ENCODE measurements at places on chromosomes 1 and 21.
A peak's percentile ranks its signal among the peaks of the same experiment; 100 is the strongest.

GRCh38 chr1:16017461-16018303 lies at the start of gene HSPB7:
TSS of gene HSPB7 (minus strand) at chr1:16018043. CDS start at chr1:16017963, 80 bp downstream.
- DNase-seq, result no peak

- DNase-seq, result no peak
Measured at GRCh38 chr1:239268007-239268406, 118.4 kb upstream of the CHRM3 start.

GRCh38 chr1:241253471-241253870 lies 103.5 kb downstream of the RGS7 start:
- no peak for DNase-seq

DNA sequence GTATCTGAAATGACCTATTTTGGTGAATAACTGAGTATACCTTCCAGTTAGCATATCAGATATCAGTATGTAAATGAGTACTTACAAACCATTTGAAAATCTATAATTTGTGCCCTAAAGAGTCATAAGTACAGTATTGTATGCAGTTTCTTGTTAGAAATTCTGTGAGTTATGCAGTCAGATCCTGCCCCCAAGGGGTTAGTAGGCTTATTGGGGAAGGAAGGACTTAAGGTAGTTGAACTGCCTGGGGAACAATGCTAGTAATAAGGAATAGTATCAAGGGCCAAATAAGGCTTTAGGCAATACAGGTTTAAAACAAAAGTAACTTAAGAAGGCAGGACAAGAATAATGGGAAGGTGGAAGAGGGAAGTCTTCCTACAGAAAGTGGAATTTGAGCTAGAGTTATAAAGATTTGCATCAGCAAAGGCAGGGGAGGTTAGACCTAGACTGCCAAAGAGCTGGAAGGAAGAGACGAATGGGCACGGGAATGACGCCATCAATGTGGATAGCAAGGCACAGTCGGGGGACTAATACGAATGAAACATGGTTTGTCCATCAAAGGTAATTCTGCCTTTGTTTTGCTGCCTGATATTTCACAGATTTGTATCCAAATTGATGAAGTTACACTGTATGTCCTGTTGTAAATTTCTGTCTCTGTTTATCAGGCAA lies 182.9 kb upstream of the DPYD start:
- DNase-seq, result no peak

- no peak for DNase-seq
Measured at GRCh38 chr1:44019466-44019948, 11.8 kb downstream of the SLC6A9 start.

DNA sequence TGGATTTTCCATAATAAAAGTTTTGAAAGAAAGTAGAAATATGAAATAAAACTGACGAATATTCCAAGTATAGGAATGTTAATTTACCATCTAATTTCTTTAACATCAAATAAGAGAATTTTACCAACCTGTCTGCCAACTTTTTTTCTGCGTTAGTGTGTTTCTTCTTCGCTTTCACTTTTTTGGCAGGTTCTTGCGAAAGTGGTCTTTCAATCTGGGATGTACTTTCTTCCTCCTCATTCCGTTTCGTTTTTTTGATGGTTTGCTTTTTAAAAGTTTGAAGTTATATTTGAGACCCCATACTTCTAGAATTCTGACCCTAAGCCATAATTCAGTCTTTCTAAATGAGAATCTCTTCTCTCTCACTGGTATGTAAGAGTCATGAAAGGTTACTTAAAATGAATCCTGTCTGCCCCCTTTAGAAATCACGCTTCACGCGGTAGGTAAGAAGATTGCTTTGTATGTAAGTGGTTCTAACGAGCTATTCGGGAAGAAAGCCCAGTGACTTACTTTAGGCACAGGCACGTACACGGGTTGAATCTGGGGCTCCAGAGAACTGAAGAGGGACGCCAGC lies 580 bp downstream of the RBM34 start:
- peak; percentile 13 for DNase-seq

- no peak for DNase-seq
Measured at GRCh38 chr1:94701796-94702441, 118.2 kb upstream of the SLC44A3 start.

- no peak for DNase-seq
Measured at GRCh38 chr21:45913886-45914285, 67.7 kb upstream of the COL6A1 start.

- no peak for DNase-seq
Measured at GRCh38 chr1:35715568-35716002, 3.1 kb downstream of the C1orf216 start.

DNA sequence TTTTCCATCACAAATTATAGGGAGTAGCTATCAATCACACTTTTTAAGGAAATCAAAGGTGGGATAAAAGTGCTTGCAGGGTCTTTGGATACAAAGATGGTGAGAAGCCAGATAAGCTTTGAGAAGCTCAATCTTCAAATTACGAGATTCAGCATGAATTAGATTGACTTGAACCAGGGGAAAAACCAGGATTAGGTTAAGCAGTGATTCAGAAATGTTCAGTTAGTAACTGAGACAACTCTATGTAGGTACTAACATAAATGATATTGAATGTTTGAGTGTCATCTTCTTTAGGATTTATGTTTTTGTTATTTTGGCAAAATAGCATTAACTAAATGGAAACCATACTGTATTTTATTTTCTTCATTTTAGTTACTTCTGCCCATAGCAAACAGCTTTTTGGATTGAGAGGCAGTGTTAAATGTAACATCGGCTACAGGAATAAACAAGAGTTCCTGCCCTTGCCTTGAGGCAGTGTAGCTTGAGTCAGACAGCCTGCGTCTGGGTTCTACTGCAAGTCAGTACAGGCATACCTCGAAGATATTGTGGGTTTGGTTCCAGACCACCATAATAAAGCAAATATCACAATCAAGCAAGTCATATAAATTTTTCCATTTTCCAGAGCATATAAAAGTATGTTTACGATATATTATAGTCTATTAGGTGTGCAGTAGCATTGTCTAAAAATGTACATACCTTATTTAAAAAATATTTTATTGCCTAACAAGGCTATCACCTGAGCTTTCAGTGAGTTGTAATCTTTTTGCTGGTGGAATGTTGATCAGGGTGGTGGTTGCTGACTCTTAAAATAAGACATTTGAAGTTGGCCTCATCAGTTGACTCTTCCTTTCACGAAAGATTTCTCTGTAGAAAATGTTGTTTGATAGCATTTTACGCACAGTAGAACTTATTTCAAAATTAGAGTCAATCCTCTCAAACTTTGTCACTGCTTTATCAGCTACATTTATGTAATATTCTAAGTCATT lies 36.9 kb upstream of the BACH1 start:
- DNase-seq, result peak; percentile 98

- DNase-seq, result no peak
Measured at GRCh38 chr1:16260814-16261213, 23.8 kb upstream of the CPLANE2 start.

GRCh38 chr1:8962812-8963530 lies 17.3 kb downstream of the CA6 start:
- DNase-seq, result no peak

- peak; percentile 72 for DNase-seq
Measured at GRCh38 chr1:39960431-39960958, 5.5 kb downstream of the MFSD2A start.

DNA sequence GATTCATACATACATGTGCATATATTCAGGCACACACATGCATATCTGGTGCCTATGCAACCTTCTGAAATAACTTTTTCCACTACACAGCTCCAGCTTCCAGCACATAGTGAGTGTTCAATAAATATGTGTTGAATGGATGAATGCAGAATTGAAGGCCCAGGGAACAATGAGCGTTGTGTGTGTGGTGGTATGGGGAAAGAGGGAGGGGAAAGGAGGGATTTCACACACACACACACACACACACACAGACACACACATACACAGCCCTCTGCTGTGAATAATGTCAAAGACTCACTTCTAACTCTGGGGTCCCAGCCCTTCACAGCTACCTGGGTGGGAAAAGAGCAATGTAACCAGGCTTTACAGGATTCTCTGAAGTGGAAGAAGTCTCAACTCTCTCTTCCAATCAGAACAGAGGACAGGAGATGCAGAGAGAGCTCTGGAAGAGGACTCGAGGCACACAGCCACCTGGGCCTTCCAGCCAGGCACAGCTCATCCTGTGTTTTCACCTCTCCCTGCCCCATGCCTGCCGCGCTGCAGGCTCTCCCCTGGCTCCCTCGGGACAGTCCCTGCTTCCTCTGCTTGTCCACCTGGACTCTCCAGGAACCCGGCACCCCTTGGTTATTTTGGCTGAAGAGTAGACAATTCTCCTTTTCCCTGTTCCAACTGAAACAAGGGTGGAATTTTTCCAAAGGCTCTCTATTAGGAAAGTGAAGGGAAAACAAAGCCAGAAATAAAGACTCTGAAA lies 5.4 kb upstream of the IGSF8 start:
- no peak for DNase-seq

- DNase-seq, result peak; percentile 83
Measured at GRCh38 chr1:156500793-156501506, 375 bp upstream of the MEF2D start.

DNA sequence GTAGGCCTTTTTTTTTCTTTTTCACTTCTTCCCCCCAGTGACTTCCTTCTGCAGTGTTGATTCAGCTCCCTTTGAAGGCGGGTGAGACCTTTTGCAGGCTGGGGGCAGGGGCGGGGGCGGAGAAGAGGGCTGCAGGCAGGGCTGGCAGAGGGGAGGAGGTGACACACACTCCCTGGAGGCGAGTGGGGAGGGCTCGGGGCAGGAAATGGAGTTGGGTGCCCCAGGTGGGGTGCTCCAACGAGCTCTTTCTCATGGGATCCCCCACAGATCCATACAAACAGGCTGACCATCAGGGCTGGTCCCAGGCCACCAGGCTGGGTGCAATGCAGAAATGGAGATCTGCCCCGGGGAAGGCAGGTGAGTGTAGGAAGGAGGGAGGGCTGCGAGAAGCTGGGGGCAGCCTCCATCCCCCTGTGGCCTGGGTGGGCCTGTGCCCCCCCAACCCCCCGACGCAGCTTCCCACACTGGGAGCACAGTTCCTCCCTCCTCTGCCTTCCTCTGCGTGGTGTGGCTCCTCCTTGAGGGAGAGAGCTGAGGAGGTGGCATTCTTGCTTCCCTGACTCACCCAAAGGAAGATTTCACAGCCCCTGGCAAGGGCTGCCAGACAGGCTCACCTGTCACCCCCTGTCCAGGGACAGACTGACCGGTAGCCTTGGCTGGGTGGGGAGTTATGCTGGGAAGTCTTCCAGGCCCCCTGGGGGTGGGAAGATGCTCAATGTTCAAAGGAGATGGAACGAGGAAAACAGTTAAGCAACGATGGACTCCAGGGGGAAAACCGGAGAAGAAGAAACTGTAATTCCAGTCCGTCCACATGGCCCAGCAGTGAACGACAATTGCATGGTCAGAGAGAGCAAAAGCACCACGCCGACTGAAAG lies 7.1 kb upstream of the ITGB2 start:
- peak; percentile 77 for DNase-seq

DNA sequence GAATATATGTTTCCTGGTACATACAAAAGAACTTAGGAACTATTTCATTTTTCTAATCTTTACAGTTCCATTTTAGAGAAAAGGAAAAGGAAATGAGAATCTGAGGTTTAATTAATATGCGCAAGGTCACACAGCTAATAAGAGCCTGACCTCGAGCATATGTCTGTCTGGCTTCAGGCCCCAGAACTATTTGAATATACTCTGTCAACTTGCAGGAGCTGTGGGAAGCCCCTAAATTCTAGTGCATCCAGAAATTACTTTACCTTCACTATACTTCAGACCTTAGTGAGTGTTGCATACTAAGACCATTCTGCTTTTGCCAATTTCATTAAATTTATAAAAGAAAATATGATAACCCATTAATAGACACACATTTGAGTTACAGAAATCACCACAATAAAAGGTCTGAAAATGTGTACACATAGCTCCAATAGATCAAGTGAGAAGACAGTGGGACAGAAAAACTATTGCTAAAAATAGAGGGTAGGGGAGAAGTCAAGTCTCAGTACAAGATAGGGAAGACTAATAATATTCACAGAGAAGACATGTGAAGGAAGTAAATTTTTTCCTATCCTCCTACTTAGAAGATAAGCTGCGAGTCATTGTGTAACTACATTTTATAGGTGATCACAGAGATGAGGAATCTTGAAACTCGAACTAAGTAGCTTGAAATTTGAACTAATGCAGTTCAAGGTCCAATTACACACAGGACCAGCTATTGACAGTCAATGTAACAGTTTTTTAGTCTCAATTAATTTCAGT lies 3.8 kb downstream of the RGS13 start:
- peak; percentile 31 for DNase-seq

GRCh38 chr21:42799516-42799915 lies 79.8 kb downstream of the WDR4 start:
- peak; percentile 85 for DNase-seq

GRCh38 chr1:188228623-188229022 lies 1399.9 kb downstream of the PLA2G4A start:
- no peak for DNase-seq

DNA sequence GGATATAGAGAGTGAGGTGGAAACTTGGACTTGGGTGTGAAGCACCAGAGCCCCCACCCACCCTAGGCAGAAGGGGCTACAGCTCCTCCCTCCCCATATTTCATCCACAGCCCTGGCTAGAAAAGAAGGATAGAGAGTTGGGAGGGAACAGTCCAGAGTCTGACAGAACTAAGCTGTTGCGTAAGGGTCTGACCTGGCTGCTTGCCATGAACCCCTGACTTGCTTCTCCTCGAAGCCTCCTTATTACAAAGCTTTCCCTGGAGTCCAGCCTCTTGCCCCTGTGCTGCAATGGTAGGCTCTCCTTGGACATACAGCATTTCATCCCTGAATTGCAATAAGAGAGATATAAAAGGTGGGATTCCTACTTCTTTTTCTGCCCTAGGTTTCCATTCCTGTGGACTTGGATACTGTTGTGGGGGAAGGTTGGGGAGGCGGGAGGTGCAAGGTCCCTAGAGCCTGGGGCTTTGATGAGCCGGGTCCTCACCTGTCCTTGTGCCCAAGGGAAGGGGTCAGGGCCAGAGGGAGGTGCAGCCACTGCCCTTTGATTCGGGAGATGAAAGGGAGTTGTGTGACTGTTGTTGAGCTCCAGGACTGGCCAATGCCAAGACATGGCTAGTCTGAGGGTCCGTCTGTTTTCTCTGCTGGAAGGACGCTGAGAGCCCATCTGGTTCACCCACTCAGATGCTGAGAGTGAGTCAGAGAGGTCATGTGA lies 2.7 kb downstream of the RHBG start:
- DNase-seq, result no peak

GRCh38 chr1:13703128-13703513 lies 3.1 kb downstream of the PRDM2 start:
- no peak for DNase-seq

Measured in foreskin keratinocyte (primary cell).